Activated naive CD4-positive, alpha-beta T cell treated with anti-CD3 and anti-CD28 coated beads, Interleukin-2, amount 50 U/mL, for 16 hours (primary cell): ENCODE measurements at places on chromosomes 1 and 21.

DNA sequence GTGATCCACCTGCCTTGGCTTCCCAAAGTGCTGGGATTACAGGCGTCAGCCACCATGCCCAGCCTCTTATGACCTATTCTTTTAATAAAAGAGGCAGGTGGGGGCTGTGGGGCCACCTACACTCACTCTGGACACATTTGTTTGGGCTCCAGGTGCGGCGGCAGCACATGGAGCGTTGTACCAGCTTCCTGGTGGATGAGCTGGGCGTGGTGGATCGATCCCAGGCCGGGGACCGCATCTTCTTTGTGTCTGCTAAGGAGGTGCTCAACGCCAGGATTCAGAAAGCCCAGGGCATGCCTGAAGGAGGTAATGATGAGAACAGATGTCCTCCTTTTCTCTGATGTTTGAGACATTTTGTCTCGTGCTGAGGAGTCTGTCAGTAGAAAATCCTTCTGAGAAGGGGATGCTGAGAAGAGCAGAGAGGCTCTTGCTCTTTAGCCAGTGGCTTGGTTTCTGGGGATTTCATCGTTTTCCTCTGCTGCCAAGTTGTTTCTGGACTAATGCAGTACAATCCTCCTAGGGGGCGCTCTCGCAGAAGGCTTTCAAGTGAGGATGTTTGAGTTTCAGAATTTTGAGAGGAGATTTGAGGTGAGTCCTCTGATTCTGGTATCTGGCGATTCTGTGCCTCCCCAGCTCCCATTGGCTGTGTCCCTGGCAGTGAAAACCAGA lies 17.9 kb upstream of the MIIP start:
- peak; percentile 41 for DNase-seq

- no peak for DNase-seq
Measured at GRCh38 chr1:246629030-246629429, 62.8 kb downstream of the CNST start.

GRCh38 chr1:62428351-62428750 lies 8.5 kb upstream of the USP1 start:
- DNase-seq = no peak

DNA sequence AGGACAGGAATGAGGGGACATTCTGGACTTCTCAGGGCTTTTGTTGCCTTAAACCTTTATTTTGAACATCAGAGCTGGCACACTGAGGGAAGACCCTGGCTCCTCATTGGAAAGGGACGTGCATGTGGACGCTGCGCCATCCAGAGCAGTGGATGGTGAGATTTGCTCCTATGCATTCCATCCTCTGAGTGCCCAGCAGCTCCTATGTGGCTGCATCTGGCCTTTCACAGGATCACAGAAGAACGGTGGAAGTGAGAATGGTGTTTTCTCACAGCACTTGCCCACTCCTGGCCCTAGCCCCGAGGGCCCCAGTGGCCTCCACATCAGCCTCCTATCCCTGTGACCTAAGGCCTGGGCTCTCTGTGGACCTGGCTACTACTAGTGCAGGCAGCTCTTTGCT lies 20.6 kb upstream of the CCDC190 start:
- DNase-seq = no peak

- no peak for DNase-seq
Measured at GRCh38 chr1:116024626-116025025, 48.3 kb downstream of the SLC22A15 start.

DNA sequence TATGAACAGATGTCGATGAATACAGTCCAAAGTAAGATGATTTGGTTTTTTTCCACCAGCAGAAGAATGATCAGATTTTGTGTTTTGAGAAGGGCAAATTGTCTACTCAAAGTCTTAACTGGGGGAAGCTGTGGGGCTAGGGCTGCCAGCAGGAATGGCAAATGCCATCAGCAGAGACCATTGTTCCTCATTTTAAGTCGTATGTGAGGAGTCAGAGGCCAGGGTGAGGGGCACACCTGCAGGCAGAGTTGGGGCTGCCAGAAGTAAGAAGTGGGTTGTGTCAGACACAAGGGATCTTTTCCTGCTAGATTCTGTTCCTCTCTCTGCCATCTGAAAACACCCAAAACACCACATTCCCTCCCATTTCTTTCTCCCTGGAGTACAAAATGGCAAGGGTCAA lies 8.7 kb downstream of the PARK7 start:
- no peak for DNase-seq

- no peak for DNase-seq
Measured at GRCh38 chr1:242770366-242770765, 245.9 kb upstream of the PLD5 start.

DNA sequence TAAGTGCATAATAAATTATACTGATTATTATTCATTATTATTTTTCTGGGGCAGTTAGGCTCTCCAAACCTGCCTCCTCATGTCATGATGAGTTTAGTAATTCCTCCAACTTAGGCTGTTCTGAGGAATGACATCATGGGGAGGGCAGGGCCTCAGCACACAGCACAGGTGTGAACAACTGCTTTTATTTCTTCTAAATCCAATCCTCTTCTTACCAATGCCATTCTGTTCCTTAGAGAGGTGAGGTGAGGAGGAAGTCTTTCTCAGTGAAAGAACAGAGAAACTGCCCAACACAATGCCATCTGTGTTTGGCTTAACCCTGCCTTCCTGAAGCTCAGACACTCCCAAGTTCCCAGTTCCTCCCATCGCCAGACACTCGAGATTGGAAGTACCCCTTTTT lies 45.4 kb upstream of the WASF2 start:
- no peak for DNase-seq

- DNase-seq = no peak
Measured at GRCh38 chr1:33515112-33515511, 42.7 kb downstream of the ZSCAN20 start.

DNA sequence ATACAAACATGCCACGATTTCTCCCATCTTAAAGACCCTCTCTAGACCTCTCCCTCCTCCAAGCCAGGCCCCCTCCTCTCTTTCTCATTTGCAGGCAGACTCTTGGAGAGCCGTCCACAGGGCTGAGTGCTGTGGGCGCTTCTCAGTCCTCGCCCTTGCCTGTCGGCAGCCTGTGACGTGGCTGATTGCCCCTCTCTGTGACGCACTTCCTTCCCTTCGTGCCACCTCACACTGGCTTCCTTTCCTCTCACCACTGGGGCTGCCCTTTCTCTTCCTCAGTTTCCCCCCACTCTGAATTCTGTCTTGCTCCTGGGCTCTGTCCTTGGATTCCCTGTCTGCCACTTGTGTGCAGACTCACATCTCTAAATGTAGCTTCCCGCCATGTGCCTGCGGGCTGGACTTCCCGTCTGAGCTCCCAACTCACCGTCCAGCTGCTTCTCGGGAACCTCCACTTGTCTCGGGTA lies 227.2 kb downstream of the CAMTA1 start:
- DNase-seq = no peak

DNA sequence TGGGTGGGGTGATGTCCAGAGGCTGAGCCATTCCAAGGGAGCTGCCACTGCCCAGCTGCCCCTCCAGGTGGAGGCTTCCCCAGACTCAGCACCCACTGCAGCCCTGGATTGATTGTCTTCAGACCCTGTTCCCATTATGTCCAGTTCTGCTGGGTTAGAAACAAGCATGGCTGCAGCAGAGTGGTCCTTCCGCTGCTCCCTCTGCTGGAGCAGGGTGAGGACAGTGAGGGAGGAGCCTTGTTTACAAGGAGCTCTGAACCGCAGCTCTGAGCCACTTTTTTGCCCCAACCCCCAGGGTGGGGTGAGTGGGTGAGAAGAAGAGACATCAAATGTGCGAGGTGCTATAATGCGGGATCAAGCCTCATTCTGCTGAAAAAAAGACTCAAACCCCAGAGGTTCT lies 2.3 kb downstream of the TNNT2 start:
- no peak for DNase-seq

DNA sequence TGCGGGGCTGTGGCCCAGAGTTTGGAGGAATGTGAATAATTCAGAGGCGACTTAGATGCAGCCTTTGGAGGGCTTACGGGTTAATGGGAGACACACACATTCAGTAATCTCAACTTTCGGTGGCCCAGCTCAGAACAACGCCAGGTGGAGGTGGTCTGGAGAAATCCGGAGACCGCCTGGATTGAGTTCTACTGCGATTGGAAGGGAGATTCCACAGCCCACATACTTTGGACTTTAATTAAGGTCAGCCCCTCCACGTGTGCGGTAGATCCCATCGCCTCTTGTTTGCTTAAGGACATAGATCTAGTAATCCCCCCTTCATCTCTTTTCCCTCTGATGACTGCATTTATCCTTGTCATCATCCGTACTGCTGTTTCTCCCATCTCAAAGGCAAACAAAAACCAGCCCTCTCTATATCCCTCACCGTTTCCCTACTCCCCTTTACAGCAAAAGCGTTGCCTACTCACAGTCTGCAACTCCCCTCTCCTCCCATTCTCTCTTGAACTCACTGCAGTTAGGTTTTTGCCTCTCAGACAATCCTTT lies 720 bp upstream of the BSDC1 start:
- no peak for DNase-seq

GRCh38 chr1:20069874-20070273 lies at the start of gene PLA2G5:
TSS of gene PLA2G5 (plus strand) at chr1:20070194. CDS start at chr1:20084831, 14,637 bp downstream.
- DNase-seq = no peak

DNA sequence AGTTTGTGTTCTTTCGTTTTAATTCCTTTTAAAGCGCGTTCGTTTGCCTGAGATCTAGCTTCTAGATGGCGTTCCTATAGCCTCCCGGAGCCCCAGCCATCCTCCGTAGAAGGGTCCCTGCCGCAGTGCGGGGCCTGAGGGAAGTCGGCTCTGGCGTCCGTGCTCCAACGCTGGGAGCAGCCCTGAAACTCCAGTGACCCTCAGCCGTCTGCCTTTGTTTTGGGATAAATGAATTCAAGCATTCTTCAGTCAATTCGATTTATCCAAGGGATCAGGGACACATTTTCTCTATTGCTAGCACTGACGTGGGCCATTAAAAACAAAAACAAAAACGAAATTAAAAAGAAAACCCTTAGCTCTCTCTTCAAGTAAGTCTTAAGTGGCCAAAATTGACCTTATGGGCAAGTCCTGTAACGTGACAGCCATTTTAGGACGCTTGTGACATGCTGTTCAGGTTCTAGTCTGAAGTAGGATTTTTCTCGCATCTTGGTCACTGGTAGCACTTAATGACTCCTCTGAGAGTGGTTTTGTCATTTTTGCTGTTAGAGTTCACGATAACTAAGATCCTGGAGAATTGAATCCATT lies 742 bp upstream of the HSPA13 start:
- DNase-seq = no peak
